ENCODE measurements at places on chromosomes 4 and X. TPM values are rescaled to one million over a fixed set of nuclear protein-coding genes. Genes with fewer than 3 reads are reported as not detected.
A peak's percentile ranks its signal among the peaks of the same experiment; 100 is the strongest.

EVC gene
- total RNA-seq = 5.3 TPM

UNC5C gene
- total RNA-seq = 2.0 TPM

PITX2 gene
- not detected for total RNA-seq

FAM184B gene
- not detected for total RNA-seq

PDCL2 gene
- total RNA-seq = not detected

TRIML1 gene
- not detected for total RNA-seq

DNA sequence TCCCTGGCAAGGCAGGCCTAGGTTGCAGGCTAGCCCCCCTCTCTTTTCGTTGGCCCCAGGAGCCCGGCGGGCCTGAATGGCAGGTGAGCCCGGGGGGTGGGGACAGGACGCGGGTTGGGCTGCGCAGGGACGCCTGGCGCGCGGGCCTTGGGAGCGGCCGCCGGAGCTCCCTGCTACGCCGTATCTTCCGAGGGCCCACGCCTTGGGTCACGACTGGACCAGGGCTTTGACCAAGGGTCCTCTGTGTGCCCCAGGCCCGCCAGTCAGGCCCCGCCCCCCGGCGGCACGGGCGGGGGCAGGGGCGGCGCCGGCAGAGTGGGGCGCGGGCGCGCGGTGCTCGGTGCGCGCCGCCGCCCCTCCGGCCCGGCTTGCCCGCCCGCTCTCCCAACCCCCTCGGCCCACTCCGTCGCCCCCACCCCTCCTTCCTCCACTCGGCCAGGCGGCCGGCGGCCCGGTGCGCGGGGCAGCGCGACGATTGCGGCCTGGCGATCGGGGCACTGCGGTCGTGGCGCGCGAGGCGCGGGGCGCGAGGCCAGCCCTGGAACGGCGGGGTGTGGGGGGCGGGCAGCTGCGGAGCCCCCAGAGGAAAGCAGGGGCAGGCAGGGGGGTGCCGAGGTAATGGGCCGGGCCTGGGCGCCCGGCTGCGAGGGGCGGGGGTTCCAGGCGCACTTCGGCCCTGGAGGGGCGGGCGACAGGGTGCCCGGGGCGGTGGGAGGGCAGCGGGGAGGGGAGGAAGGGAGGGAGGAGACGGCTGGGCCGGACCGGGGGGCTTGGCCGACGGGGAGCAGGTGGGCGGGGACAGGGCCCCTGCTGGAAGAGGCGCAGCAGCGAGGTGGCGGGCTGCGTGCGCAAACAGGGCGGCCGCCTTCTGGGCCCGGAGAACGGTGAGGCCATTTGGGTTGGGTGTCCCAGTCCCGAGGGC, at the start of gene PRRG3:
Gene PRRG3 (plus strand): TSS at position 798 of the 922 bp plus-strand sequence. CDS start 3,357 bp downstream, outside the sequence.
- DNase-seq = no peak

DNA sequence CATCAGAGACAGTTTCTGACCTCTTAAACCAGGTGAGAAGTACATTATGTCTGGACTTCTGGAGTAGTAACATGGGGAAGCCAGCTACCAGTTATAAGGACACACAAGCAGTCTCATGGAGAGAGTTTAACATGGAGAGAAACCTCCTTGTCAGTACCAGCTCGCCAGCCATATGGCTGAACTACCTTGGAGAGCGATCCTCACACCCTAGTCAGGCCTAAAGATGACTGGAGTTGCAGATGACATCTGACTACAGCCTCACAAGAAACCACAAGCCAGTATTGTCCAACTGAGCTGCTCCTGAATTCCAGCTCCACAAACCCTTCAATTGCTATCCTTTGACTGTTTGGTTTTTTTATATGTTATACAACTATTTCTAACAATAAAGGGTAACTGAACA, 49.8 kb downstream of the PDHA2 start:
- DNase-seq = no peak

GRCh38 chrX:136176399-136176825, 29.1 kb downstream of the FHL1 start:
- no peak for DNase-seq

GRCh38 chr4:150224896-150225591, 146.8 kb downstream of the DCLK2 start:
- no peak for DNase-seq

- no peak for DNase-seq
Observed at GRCh38 chr4:174117445-174117844, 166.0 kb downstream of the FBXO8 start.

DNA sequence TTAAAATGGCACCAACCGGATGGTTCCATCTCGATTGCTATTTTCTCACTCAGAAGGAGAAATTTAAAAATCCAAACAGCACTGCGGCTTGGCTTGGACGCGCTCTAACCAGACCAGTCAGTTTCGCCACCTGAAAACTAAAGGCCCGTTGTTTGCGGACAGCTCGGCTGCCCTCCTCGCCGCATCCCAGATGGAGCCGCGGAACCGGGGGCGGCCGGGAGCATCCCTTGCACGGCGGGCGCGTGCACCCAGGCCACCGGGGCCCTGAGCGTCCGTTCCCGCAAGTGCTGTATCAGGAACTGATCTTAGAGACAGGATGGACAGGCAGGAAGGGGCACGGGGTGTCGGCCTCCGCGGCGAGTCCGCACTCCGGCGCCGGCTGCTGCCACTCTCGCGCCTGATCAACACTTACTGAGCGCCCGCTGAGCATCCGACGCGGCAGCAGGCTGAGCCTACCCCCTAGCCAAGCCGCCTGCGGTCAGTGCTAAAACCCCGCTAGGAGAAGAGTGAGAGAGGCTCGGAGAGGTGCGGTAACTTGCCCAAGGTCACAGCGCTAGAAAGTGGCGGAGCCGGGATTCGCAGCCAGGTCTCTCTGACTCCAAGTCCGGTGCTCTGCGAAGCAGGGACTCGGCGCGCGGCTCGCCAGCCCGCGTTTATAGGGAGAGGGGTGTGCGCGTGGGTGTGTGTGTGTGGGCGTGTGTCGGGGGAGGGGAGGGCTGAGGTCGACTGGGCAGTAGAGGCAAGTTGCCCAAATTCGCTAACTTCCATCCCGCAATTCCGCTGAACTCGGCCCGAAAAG, at the start of gene CITED1:
Gene CITED1 (minus strand): TSS at position 629 of the 799 bp plus-strand sequence. CDS start 3,045 bp downstream, outside the sequence.
- no peak for DNase-seq

GRCh38 chrX:335758-336155, 17.2 kb upstream of the GTPBP6 start:
- DNase-seq = peak; percentile 19

GRCh38 chr4:123060039-123060770, 137.8 kb upstream of the NUDT6 start:
- DNase-seq = no peak

DNA sequence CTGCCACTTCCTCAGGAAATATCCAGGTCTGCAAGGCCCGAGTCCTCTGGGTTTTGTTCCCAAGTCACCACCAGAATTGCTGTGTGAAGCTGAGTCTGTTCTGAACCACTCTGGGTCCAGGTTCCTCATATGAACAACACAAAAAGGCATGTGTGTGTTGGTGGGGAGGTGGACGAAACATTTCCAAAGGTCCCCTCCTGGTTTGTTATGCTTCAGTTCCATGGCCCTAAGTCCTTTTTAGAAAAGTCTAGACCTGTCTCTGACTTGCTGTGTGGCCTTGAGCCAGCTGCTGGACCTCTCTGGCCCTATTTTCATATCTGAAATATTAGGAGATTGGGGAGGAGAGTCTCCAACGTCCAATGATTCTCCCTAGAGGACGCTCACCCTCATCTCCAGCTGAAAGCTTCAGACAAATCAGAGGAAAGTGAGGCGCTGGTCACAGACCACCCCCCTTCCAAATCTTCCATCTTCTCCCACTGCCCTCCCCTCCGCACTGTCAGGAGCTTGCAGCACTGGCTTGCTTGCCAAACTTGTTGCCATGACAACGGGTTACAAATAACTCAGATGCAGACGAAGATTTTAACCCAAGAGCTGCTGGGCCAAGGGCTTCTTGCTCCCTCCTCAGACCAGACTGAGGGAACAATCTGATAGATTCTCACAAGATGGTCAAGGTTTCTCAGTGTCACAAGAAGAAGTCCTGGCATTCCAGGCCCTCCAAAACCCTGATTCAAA, 64.5 kb downstream of the SMC1A start:
- DNase-seq = no peak

DNA sequence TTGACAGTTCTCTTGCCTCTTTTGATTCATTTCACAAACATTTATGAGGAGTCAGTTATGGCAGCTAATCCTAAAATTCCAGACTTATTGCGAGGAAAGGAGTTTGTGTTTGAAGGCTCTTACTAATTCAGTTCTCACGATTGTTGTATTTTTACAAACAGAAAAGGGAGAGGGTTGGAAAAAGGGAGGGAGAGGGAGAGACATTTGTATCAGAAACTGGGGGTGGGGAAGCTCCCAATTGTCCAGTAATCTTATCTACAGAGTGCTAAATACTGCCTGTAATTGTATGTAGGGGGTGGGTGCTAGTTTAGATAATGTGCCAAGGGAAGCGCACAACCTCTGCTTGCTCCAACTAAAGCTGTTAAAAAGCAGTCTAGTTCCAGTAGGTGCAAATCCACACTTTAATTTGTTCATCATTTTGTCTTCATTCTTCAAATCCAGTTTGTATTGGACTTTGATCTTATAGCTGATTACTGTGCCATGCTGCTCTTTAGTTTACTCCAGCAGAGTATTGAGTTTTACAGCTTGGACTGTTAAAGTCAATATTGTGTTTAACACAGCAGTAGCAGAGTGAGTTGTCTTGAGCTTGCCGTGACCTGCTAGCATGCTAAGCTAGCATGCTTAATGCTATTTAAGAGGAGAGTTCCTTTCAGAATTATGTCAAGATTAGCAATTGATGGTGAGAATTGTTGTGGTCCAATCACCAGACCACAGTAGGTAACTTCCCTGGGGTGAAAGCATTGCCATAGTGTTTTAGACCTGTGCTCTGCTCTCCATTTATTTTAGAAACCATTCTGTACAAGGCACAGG, 13.9 kb downstream of the FNIP2 start:
- no peak for DNase-seq

- no peak for DNase-seq
Observed at GRCh38 chr4:122584519-122584918, 36.3 kb downstream of the IL21 start.

- DNase-seq = no peak
Observed at GRCh38 chrX:50606300-50606950, 135.8 kb upstream of the DGKK start.

DNA sequence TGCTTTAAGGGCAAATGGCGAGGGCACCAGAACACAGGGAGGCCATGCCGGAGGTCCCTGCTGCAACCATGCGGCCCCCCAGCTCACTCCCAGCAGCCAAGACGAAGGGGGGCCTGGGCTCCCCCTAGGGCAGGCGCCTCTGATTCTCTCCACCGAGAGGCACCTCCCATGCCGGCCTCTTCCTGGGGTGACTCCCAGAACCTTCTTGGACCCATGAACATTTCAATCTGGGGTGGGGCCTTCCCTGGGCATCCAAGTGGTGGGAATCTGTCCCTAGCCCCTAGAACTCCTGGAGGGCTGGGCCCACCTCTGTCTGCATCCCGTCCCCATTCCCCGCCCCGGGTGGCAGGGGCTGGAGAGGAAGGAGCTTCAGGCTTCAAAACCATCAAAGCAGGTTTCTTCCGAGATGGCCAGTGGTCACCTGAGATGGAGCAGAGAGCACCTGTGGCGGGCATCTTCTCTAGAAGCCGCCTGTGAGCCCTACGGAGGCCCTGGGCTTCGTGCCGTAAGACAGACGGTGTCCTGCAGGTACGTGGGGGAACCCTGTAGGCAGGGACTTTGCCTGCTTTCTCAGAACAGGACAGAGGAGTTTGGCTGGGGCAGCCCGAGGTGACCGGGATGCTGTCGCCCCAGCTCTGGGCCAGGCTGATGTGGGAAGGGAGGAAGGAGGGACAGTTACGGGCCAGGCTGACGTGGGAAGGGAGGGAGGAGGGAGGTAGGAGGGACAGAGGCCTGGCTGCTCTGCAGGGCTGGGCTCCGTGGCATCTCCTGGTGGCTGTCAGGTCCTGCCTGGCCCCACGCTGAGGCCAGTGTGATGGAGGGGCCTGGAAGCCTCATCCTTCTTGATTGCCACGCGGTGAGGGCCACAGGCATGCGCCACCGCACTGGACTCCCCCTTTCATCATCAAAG, 6.8 kb upstream of the SLC25A6 start:
- DNase-seq = peak; percentile 20

GRCh38 chrX:23668335-23668734, 1.0 kb downstream of the PRDX4 start:
- DNase-seq = no peak

DNA sequence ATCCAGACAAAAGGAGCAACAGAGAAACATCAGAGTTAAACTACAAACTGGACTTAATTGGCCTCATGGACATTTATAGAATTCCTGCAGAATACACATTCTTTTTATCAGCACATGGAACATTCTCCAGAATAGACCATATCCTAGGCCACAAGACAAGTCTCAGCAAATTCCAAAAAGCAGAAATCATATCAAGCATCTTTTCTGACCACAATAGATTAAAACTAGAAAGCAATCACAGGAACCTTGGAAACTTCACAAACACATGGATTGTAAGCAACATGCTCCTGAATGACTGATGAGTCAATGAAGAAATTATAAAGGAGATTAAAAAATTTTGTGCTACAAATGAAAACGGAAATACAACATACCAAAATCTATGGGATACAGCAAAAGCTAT, 526.7 kb downstream of the PCDH7 start:
- no peak for DNase-seq

DNA sequence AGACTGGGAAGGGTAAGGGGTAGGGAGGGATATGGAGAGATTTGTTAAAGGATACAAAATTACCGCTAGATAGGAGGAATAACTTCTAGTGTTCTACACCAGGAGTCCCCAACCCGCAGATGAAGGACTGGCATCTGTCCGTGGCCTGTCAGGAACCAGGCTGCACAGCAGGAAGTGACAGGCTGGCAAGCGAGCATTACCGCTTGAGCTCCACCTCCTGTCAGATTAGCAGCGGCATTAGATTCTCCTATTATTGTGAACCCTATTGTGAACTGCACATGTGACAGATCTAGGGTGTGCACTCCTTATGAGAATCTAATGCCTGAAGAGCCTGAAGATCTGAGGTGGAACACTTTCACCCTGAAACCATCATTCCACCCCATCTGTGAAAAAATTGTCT, 27.9 kb upstream of the BBS7 start:
- no peak for DNase-seq

DNA sequence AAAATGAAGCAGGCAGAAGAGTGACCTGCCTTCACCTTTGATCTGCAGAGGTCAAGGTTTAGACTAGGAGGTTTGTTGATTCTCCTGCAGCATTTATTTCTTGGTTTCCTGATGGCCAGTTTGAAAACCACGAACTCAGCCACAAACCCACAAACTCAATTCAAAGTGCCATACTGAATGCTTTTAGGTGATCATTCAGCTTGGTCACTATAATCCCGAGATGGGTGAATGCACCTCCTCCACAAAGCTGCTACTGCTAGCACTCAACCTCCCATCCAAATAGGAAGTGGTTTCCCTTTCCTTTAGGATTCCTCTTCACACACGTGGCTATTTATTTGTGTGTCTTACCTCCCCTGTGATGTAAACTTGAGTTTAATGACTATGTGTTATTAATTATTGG, 225.2 kb downstream of the MID1 start:
- no peak for DNase-seq

DNA sequence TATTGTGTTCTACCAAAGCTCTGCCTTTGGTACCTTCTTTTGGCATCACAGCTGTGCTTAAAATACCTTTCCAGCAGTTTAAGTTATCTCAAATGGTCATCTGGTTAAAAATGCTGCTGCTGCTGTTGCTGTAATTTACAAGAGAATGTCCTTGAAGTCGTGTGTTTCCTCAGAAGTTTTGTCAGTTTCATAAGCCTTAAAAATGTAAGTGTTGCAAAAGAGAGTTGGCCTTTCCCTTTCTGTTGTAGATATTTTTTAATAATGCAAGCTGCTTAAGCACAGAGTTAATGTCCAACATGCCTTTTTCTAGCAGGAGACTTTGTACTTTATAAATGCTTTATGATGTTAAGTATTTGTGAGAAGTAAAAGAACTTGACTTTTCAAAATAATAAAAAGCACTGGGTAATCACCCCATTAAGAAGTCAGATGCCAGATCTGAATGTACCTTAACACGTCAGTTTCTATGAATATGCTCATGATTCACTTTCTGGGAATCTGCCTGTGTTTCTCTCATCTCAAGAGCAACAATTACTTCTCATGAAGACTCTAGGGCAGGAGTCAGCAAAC, 35.3 kb upstream of the TENM3 start:
- no peak for DNase-seq

Data from Right ventricle myocardium superior (tissue), 1 donor.